ENCODE measurements at places on chromosomes 7 and 10.

GRCh38 chr7:80387634-80388193 is 124.2 kb downstream of the GNAT3 start:
- no peak for DNase-seq

- DNase-seq, result no peak
These were observed 97.5 kb upstream of the PAX2 start for GRCh38 chr10:100647928-100648327.

- no peak for DNase-seq
These were observed 5.2 kb downstream of the ABCA13 start for GRCh38 chr7:48176356-48176893.

- DNase-seq, result no peak
These were observed 44.4 kb downstream of the TACR2 start for GRCh38 chr10:69372126-69372980.

DNA sequence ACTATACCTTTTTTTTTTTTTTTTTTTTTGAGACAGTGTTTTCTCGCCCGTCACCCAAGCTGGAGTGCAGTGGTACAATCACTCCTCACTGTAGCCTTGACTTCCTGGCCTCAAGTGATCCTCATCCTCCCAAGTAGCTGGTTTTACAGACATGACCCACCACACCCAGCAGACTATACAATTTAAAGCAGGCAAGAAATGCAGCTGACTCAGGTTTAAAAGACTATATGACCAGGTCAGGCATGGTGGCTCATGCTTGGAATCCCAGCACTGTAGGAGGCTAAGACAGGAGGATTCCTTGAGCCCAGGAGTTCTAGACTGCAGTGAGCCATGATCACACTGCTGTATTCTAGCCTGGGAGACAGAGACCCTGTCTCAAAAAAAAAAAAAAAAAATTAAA is 89.5 kb upstream of the AUTS2 start:
- no peak for DNase-seq

DNA sequence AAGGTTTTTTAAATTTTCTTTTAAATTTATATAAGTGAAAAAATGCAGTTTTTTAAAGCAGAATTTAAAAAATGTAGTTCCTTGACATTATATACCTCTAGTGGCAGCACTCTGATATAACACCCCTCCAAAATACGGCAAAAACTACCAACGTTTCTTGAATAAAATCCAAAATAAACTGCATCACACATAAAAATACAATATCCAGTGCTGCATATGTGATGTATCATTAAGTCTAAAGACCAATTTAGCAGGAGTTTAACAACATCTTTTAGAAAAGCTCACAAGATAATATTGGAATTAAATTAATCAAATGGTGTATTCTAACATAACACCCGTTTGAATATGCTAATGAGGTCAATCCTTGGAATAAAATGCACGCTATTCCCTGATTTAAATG is 1.4 kb downstream of the TCERG1L start:
- DNase-seq, result no peak

- no peak for DNase-seq
These were observed 13.9 kb downstream of the MYO1G start for GRCh38 chr7:44964831-44965440.
